Caco-2 (cell line): ENCODE measurements at places on chromosomes 12 and 14.

DNA sequence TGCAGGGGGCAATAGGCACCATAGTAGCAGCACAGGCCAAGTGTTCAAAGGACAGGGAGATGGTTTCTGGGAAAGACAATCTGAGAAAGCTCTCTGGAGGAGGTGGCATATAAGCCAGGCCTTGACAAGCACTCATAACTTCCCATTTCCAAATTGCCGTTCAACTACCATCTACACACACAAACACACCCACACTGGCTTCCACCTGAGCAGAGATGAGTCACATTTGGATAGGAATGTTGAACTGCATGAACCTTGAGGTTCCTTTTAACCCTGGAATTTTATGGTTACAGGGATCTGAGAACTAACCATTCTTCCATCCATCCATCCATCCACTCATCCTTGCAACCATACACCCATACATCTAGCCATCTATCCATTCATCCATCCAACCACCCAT lies 86.6 kb downstream of the KSR2 start:
- no peak for DNase-seq
- no peaks in the 10 kb centered on the region for H3K36me3 ChIP-seq
- H3K27me3 ChIP-seq = no peaks in the 10 kb centered on the region

DNA sequence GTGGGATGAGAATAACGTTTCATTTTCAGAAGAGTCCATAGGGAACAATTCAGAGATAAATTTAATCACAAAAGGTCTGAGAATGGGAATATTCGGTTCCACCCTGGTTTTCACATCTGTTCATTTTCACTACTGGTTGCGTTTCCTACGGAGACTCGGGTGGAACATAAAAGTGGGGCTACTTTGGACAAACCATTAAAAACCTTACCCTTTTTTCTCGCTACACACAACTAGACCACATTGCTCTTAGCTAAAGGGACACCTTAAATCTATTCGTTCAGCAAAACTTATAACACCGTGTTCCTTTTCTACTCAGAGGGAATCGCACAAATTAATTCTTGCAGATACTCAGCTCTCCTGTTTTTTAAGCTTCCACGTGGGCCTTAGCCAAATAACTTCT lies 1.0 kb upstream of the SUDS3 start:
- no peak overlapping the region; the same call in 1 of the 2 replicates for H3K4me3 ChIP-seq
- peaks cover 7% of the 10 kb centered on the region; the same call in 1 of the 2 replicates for H3K4me1 ChIP-seq
- H3K27me3 ChIP-seq = no peaks in the 10 kb centered on the region
- DNase-seq = no peak
- no peaks in the 10 kb centered on the region; the same call in 1 of the 2 replicates for H3K36me3 ChIP-seq
- peak overlapping the region; percentile 97 for H3K27ac ChIP-seq

DNA sequence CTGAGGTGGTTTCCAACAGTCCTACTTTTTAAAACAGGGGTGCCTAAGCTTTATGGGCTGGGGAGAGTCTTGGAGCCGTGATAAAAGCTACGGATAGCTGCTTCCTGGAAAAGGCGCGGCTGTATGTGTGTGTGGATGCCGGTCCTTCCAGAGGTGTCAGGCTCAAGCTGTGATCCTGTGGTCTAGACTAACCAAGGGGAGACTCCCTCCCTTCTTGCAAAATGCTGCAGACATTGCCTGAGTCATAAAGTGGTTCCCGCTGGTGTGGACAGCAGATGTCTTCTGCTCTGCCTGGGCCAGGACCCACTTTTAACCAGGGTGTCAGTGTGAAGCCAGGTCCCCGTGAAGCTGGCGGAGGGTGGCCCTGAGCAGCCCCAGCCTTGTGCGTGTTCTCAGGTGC lies 37.8 kb downstream of the CCDC92 start:
- no peak for DNase-seq
- no peaks in the 10 kb centered on the region for H3K27me3 ChIP-seq
- H3K4me1 ChIP-seq = no peaks in the 10 kb centered on the region
- H3K36me3 ChIP-seq = no peaks in the 10 kb centered on the region; the same call in 1 of the 2 replicates
- H3K27ac ChIP-seq = no peak overlapping the region
- no peak overlapping the region for H3K4me3 ChIP-seq

DNA sequence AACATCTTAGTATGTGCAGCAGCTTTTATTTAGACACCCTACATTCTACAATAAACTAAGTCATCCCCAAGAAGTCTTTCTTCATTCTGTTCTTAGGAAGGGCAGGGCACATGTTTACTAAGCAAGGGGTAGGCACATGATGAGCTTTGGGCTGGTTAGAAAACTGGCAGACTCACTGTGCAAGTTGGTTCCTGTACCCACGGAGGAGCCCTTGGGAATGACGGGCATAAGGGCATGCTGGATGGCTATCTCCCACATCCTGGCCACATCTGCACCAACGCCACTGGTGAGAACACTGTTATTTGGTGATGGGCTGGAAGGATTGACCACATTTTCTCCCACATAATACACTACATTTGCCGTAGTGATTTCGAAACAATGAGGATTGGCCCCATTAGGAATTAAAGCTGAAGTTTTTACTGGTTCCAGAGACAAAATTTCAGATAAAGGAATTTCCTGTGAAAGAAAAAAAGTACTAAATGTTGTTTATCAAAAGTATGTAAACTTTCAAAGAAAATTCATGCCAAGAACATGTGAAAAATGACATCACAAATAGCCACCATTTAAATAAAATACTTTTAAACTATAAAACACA lies 297.0 kb downstream of the PRKD1 start:
- H3K27ac ChIP-seq = no peak overlapping the region
- no peaks in the 10 kb centered on the region for H3K36me3 ChIP-seq
- no peaks in the 10 kb centered on the region for H3K27me3 ChIP-seq

GRCh38 chr12:70334742-70335141 lies 31.3 kb upstream of the KCNMB4 start:
- H3K4me1 ChIP-seq = peaks cover 3% of the 10 kb centered on the region; the same call in 1 of the 2 replicates
- no peak for DNase-seq

- H3K27me3 ChIP-seq = no peaks in the 10 kb centered on the region
- no peaks in the 10 kb centered on the region for H3K36me3 ChIP-seq
- DNase-seq = no peak
- no peaks in the 10 kb centered on the region for H3K4me1 ChIP-seq
- H3K27ac ChIP-seq = no peak overlapping the region
- H3K4me3 ChIP-seq = no peak overlapping the region
These were observed 10.7 kb upstream of the EVL start for GRCh38 chr14:100054316-100055075.

DNA sequence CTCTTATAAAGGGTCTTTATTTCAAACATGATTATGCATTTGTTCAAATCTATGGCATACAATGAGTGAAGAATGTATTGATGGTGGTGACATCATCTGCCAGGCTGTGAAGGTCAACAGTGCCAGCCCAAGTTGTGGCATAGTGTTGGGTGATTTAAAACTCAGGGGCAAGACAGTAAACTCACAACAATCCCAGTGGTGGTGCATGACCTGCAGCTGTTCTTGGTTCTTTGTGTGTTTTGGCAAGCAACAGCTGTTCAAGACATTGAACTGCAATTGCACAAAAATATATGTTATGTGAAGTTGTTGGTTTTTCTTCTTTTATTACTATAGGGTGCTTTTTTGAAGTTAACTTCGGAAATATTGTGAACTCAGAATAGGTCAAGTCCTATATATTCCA lies 851.6 kb downstream of the NRXN3 start:
- H3K36me3 ChIP-seq = no peaks in the 10 kb centered on the region
- H3K27ac ChIP-seq = no peak overlapping the region
- no peak for DNase-seq
- H3K4me1 ChIP-seq = peaks cover 5% of the 10 kb centered on the region

- no peaks in the 10 kb centered on the region for H3K36me3 ChIP-seq
- no peak for DNase-seq
- peaks cover 25% of the 10 kb centered on the region for H3K4me1 ChIP-seq
- H3K27me3 ChIP-seq = no peaks in the 10 kb centered on the region
These were observed 4.2 kb downstream of the PPTC7 start for GRCh38 chr12:110578694-110579534.

DNA sequence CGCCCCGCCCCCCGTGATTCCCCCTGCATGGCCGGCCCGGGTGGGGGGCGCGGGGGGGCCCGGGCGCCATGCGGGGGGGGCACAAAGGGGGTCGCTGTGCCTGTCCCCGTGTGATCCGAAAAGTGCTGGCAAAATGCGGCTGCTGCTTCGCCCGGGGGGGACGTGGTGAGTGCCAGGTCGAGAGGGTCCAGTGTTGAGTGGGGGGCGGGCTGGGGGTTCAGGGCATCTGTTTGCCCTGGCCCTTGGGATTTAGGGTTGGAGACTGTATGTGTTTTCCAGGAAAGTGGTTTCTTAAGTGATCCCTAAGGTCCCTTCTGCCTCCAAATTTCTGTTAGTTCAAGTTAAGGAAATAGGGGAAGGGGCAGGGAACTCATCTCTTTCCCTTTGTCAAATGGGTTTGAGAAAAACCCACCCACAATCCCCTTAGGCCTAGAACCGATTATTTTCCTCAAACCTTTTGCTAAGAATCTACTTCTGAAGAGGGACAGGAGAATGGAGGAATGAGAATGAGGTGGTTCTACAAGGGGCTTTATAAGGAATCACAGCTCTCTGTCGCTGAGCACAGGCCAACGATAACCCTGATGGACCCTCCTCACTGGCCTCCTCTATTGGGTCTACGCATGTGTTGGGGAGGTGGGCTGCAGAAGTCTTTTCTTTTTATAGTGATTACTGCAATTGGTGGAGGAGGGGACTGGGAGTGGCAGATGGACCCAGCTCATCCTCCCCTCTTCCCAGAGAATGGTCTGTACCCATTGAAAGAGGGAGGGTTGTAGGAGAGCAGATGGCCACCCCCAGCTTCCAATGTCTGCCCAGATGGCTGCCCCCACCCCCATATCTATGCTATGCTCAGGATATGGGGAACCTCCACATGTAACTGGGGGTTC lies 834 bp downstream of the ARHGEF25 start:
- no peak overlapping the region for H3K27ac ChIP-seq
- H3K27me3 ChIP-seq = no peaks in the 10 kb centered on the region
- no peaks in the 10 kb centered on the region; the same call in 1 of the 2 replicates for H3K36me3 ChIP-seq
- DNase-seq = no peak
- peak overlapping the region; percentile 74 for H3K4me3 ChIP-seq

DNA sequence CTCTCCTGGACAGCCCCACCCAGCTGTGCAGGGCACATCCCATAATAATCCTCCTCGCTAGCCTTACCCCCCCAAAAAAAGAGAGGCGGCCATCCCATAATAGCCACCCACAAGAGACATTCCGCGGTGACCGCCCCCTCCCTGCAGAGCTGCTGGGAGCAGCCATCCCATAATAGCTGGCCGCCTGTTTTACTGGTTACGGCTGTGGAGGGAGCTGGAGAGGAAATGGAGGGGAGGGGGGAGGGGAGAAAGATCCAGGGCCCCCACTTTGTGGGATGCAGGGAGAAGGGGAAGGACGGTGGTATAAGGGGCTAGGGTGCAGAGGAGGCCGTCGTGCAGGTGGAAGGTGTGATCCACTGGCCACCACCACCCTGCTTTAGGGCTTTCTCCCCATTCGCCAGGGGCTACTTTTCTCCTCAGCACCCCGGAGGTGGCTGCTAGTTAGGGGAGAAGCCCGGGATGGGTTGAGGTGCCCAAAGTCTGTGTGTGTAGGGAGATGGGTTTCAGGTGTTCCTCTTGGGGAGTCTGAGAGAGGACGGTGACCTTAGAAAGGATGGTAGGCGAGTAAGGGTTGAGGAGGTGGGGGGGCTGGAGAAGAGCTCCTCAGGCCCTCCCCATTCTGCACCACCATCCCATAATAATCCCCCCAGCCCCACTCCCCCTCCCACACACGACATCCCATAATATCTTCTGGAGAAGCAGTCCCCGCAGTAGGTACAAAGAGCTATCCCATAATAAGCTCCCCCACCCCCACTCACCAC lies 6.0 kb upstream of the CHD4 start:
- DNase-seq = peak; percentile 82
- no peak overlapping the region for H3K27ac ChIP-seq
- H3K4me3 ChIP-seq = no peak overlapping the region
- H3K27me3 ChIP-seq = no peaks in the 10 kb centered on the region
- peaks cover 28% of the 10 kb centered on the region for H3K4me1 ChIP-seq

DNA sequence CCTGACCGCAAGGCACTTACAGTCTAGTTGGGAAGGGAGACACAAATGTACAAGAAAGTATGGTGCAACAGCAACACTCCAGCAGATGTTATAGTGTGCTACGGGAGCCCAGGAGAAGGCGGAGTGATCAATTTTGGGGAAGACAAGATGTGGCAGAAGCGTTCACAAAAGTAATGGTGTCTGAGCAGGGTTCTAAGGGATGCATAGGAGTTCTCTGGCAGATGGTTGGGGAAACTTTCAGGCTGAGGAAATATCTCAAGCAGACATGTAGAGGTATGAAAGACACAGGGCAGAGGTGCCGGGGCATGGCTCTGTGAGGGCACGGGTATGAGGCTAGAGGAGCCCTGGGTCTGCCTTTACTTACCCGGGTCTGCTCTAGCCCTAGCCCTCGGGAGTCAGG lies 5.1 kb upstream of the TNFRSF1A start:
- H3K27me3 ChIP-seq = no peaks in the 10 kb centered on the region
- H3K4me3 ChIP-seq = no peak overlapping the region
- peaks cover 24% of the 10 kb centered on the region for H3K4me1 ChIP-seq

GRCh38 chr14:103546652-103547454 lies 15.6 kb downstream of the BAG5 start:
- no peak overlapping the region for H3K27ac ChIP-seq
- DNase-seq = peak; percentile 85
- no peaks in the 10 kb centered on the region for H3K27me3 ChIP-seq
- H3K4me1 ChIP-seq = peaks cover 6% of the 10 kb centered on the region

DNA sequence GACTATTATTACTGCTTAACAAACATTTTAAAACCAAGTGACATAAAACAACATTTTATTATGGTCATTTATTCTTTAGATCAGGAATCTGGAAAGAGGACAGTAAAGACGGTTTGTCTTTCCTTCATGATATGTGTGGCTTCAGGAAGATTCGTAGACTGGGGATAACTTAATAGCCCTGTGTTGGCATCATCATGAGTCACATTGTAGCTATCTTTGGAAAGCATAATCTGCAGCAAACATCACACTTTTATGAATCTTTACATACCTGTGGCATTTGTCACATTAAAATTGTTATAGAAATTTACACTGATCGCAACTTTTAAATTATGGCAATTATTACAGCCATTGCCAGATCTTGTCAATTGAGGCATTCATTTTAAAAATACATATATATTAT lies 397.1 kb downstream of the NOVA1 start:
- no peak overlapping the region for H3K27ac ChIP-seq
- no peaks in the 10 kb centered on the region for H3K4me1 ChIP-seq
- DNase-seq = no peak
- H3K36me3 ChIP-seq = no peaks in the 10 kb centered on the region
- no peaks in the 10 kb centered on the region; the same call in 1 of the 2 replicates for H3K27me3 ChIP-seq

GRCh38 chr12:57840726-57841125 lies 5.8 kb downstream of the CTDSP2 start:
- no peak overlapping the region for H3K27ac ChIP-seq
- H3K4me1 ChIP-seq = peaks cover 40% of the 10 kb centered on the region
- no peaks in the 10 kb centered on the region for H3K27me3 ChIP-seq
